Keratinocyte (primary cell): ENCODE measurements at places on chromosomes 13 and 19. TPM values are rescaled to one million over a fixed set of nuclear protein-coding genes. Genes with fewer than 3 reads are reported as not detected.

Gene ZNF793
- 4.3 to 6.8 TPM (median 6.1 TPM) in 3 replicates for polyA plus RNA-seq

Gene ZNF700
- polyA plus RNA-seq: 3.8 to 8.5 TPM (median 4.9 TPM) in 3 replicates

Gene ZNF724
- 1.7 to 2.9 TPM (median 2.6 TPM) in 3 replicates for polyA plus RNA-seq

- H3K27me3 ChIP-seq: no peaks in the 10 kb centered on the region
- H3K4me3 ChIP-seq: no peak overlapping the region
- peaks cover 3% of the 10 kb centered on the region for H3K4me1 ChIP-seq
- H3K27ac ChIP-seq: no peak overlapping the region
- no peak for DNase-seq
- no peaks in the 10 kb centered on the region for H3K36me3 ChIP-seq
These were observed 326.8 kb upstream of the KLF12 start for GRCh38 chr13:74461011-74461410.

- no peak overlapping the region for H3K4me3 ChIP-seq
- H3K27ac ChIP-seq: no peak overlapping the region
- no peaks in the 10 kb centered on the region for H3K36me3 ChIP-seq
- no peak for DNase-seq
- no peaks in the 10 kb centered on the region for H3K4me1 ChIP-seq
- no peaks in the 10 kb centered on the region for H3K27me3 ChIP-seq
These were observed 1747.0 kb downstream of the OLFM4 start for GRCh38 chr13:54775501-54776191.

DNA sequence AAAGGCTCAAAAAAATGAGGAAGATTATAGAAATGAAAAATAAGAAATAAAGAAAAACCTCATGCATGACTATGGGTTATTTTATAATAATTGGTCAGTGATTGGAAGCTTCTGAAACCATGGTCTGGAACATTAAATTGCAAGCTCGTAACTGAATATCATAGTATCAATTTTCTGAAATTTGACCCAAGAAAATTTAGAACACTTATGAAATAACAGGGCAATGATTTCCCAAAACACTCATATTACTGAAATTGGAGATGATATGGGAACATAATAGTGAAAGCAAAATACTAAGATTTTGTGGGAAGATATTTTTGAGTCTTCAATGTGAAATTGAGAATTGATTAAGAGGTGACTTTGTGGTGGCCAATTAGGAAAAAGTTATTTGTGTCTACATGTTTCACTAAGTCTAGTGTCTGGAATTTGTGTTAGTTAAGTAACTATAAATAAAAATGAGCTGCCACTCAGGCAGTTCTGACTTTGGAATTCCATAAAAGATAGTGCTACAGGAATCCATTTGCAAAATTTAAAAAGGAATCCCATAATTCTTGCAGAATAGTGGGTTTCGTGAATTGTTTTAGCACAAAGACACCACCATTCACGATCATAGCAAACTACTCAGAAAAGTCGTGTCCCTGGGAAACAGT, 603.0 kb downstream of the LMO7 start:
- no peak overlapping the region for H3K4me3 ChIP-seq
- H3K4me1 ChIP-seq: no peaks in the 10 kb centered on the region
- DNase-seq: no peak
- H3K27ac ChIP-seq: no peak overlapping the region

Gene ZIC5
- not detected in 3 replicates for polyA plus RNA-seq

DNA sequence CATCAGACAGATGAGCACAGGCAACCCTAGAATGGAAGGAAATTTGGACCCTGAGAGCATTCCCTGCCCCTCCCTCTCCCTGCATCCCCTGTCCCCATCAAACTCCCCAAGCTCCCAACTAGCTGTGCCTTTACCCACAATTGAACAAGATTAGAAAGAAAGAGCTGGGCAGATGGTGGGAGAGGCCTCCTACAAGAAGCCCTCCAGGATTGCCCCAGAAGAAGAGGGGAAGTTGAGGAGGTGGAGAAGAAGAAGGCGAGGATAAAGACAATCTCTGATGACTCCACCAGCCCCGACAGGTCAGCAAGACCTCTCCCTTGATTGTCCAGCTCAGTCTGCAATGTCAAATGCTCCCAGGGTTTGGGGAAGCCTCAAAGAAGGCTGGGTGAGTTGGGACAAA, 11.9 kb downstream of the UNC13A start:
- H3K4me3 ChIP-seq: no peak overlapping the region
- H3K36me3 ChIP-seq: no peaks in the 10 kb centered on the region
- H3K27me3 ChIP-seq: peaks cover 17% of the 10 kb centered on the region
- no peaks in the 10 kb centered on the region for H3K4me1 ChIP-seq
- no peak for DNase-seq

- H3K27ac ChIP-seq: no peak overlapping the region
- DNase-seq: no peak
- no peaks in the 10 kb centered on the region for H3K36me3 ChIP-seq
- no peaks in the 10 kb centered on the region for H3K27me3 ChIP-seq
These were observed 783.3 kb upstream of the ATXN8OS start for GRCh38 chr13:69324090-69324886.

Gene ATP8A2
- 0.10 to 0.20 TPM (median 0.16 TPM) in 3 replicates for polyA plus RNA-seq

- no peaks in the 10 kb centered on the region for H3K36me3 ChIP-seq
- no peak overlapping the region for H3K27ac ChIP-seq
- no peaks in the 10 kb centered on the region for H3K27me3 ChIP-seq
These were observed 5.2 kb upstream of the ZNF836 start for GRCh38 chr19:52176574-52176973.

Gene SIGLEC11
- not detected in 3 replicates for polyA plus RNA-seq

GRCh38 chr19:43563816-43564457, 11.4 kb downstream of the XRCC1 start:
- no peak overlapping the region for H3K27ac ChIP-seq
- no peaks in the 10 kb centered on the region for H3K4me1 ChIP-seq
- no peak for DNase-seq
- H3K36me3 ChIP-seq: no peaks in the 10 kb centered on the region

DNA sequence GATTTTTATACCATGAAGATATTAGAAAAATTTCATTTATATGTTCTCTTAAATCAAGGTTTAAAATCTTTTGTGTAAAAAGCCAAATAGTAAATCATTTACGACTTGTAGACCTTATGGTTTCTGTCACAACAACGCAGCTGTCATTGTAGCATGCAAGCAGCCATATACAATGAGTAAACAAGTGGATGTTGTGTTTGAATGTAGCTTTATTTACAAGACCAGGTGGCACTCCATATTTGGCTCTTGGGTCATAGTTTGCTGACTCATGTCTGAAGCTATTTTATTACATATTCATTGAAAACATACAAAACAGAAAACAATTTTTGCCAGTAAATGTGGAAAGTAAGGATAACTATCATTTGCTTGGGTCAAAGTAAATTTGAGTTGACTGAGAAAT, 930.8 kb downstream of the SLITRK5 start:
- no peak overlapping the region for H3K27ac ChIP-seq
- no peak overlapping the region for H3K4me3 ChIP-seq
- DNase-seq: no peak
- H3K36me3 ChIP-seq: no peaks in the 10 kb centered on the region
- no peaks in the 10 kb centered on the region for H3K27me3 ChIP-seq

DNA sequence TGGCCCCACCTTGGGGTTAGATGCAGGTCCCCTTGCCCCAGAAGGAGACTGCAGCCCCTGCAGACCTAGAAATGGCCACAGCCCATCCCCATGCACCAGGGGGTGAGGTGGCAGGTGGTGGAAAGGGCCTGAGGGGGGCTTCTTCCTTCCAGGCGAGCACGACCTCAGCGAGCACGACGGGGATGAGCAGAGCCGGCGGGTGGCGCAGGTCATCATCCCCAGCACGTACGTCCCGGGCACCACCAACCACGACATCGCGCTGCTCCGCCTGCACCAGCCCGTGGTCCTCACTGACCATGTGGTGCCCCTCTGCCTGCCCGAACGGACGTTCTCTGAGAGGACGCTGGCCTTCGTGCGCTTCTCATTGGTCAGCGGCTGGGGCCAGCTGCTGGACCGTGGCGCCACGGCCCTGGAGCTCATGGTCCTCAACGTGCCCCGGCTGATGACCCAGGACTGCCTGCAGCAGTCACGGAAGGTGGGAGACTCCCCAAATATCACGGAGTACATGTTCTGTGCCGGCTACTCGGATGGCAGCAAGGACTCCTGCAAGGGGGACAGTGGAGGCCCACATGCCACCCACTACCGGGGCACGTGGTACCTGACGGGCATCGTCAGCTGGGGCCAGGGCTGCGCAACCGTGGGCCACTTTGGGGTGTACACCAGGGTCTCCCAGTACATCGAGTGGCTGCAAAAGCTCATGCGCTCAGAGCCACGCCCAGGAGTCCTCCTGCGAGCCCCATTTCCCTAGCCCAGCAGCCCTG, 4.2 kb upstream of the F10 start:
- peaks cover 5% of the 10 kb centered on the region for H3K27me3 ChIP-seq
- H3K4me3 ChIP-seq: no peak overlapping the region
- H3K36me3 ChIP-seq: no peaks in the 10 kb centered on the region

GRCh38 chr13:74550039-74550438, 415.8 kb upstream of the KLF12 start:
- H3K4me3 ChIP-seq: no peak overlapping the region
- no peak for DNase-seq
- no peaks in the 10 kb centered on the region for H3K36me3 ChIP-seq
- no peaks in the 10 kb centered on the region for H3K4me1 ChIP-seq
- H3K27me3 ChIP-seq: no peaks in the 10 kb centered on the region
- no peak overlapping the region for H3K27ac ChIP-seq

- H3K4me3 ChIP-seq: no peak overlapping the region
- no peak overlapping the region for H3K27ac ChIP-seq
- H3K4me1 ChIP-seq: peaks cover 7% of the 10 kb centered on the region
- DNase-seq: no peak
- no peaks in the 10 kb centered on the region for H3K36me3 ChIP-seq
These were observed 162.9 kb downstream of the USP12 start for GRCh38 chr13:27008733-27009132.

Gene ZNF546
- 0.31 to 0.85 TPM (median 0.52 TPM) in 3 replicates for polyA plus RNA-seq

DNA sequence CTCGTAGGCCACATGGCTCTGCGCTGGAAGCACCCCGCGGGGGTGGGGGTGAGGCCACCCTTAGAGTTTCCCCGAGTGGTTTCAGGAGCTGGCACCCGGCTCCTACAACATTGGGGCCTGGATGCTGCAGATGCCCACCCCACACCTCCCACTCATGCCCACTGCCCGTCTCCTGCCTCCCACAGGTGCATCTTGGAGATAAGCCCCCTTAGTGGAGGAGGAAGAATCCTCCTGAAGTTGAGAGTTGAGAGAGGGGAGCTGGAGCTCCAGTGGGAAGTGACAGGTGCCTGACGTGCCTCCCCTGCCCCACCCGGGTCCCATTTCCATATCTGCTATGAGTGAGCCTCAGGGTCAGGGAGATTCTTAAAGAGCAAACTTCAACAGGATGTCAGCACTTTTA, 341.3 kb downstream of the TEX29 start:
- no peak overlapping the region for H3K4me3 ChIP-seq
- no peaks in the 10 kb centered on the region for H3K36me3 ChIP-seq
- DNase-seq: no peak
- H3K4me1 ChIP-seq: no peaks in the 10 kb centered on the region
- no peak overlapping the region for H3K27ac ChIP-seq
- H3K27me3 ChIP-seq: no peaks in the 10 kb centered on the region

- H3K27ac ChIP-seq: no peak overlapping the region
- no peak for DNase-seq
- H3K27me3 ChIP-seq: peaks cover 49% of the 10 kb centered on the region
- H3K4me3 ChIP-seq: no peak overlapping the region
- no peaks in the 10 kb centered on the region for H3K4me1 ChIP-seq
- no peaks in the 10 kb centered on the region for H3K36me3 ChIP-seq
These were observed 38.7 kb downstream of the C13orf46 start for GRCh38 chr13:113935001-113935844.

DNA sequence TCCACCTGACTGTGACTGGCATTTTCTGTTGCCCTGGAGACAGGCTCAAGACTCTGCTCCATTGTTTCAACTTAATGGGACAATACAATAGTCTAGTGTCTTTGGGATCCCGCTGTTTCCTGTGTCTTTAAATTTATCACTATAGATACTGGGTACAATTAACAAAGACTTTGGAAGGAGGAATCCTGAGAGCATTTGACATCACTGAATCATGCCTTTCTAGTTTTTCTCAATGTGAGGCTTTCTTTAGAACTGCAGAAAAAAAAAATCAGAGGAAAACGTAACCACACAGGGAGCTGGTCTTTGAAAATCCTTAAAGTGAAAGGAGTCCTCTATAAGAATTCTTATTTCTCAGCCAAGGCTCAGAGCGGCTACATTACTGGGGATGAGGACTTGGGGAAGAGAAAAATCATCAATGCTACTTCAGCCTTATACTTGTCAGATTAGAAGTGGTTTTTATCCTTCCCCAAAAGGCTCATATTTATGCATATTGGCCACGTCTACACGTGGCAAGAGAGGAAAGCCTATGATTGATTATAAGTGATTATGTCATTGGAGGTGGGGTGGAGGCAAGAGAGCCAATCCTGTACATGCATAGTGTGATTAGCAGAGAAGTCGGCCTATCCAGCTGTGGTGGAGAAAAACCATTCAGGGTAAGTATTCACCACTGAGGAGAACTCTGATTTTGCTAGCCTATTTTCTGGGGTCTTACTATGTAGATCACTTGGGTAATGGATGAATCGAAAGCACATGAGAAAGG, 34.4 kb upstream of the UBL3 start:
- no peaks in the 10 kb centered on the region for H3K4me1 ChIP-seq
- no peaks in the 10 kb centered on the region for H3K36me3 ChIP-seq
- DNase-seq: no peak
- H3K27me3 ChIP-seq: no peaks in the 10 kb centered on the region
- no peak overlapping the region for H3K4me3 ChIP-seq

Gene CPAMD8
- polyA plus RNA-seq: 0.35 to 1.3 TPM (median 0.38 TPM) in 3 replicates

GRCh38 chr19:371501-372168, 27.0 kb upstream of the MIER2 start:
- H3K27me3 ChIP-seq: peaks cover 31% of the 10 kb centered on the region
- H3K4me3 ChIP-seq: no peak overlapping the region
- peaks cover 17% of the 10 kb centered on the region for H3K4me1 ChIP-seq
- no peak overlapping the region for H3K27ac ChIP-seq

DNA sequence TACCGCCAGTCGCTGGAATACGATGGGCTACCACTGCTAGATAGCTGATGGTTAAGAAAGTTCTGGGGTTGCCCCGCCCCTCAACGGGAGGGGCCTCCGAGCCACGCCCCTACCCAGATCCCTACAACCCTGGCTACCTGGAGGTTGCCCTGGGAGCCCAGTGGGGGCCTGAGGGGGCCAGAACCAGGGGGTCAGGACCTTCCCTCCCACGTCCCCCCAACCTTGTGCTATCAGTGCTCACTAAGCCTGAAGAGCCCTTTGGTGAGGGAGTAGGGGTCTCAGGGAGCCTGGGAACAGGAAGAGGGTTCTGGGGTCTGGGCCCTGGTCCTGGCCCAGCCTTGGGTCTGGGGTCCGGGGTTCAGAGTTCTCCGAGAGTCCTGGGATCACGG, 8.9 kb downstream of the OCEL1 start:
- peaks cover 14% of the 10 kb centered on the region for H3K4me1 ChIP-seq
- H3K4me3 ChIP-seq: peak overlapping the region; percentile 52
- H3K36me3 ChIP-seq: peaks cover 19% of the 10 kb centered on the region
- peak overlapping the region; percentile 60 for H3K27ac ChIP-seq
- no peak for DNase-seq
- no peaks in the 10 kb centered on the region for H3K27me3 ChIP-seq

- no peak overlapping the region for H3K4me3 ChIP-seq
- peaks cover 20% of the 10 kb centered on the region for H3K4me1 ChIP-seq
- no peaks in the 10 kb centered on the region for H3K27me3 ChIP-seq
- H3K27ac ChIP-seq: no peak overlapping the region
- H3K36me3 ChIP-seq: peaks cover 5% of the 10 kb centered on the region
These were observed 47.3 kb upstream of the NPAS1 start for GRCh38 chr19:46972311-46972710.

Gene CA11
- polyA plus RNA-seq: 1.6 to 3.9 TPM (median 1.7 TPM) in 3 replicates

Gene CYP2A7
- not detected in 3 replicates for polyA plus RNA-seq
